ENCODE measurements at places on chromosomes 3 and 15. TPM values are rescaled to one million over a fixed set of nuclear protein-coding genes. Genes with fewer than 3 reads are reported as not detected.

P2RY1 gene
- polyA plus RNA-seq, result 2.8 TPM

CD96 gene
- 1.4 TPM for polyA plus RNA-seq

GOLGA8R gene
- 4.7 TPM for polyA plus RNA-seq

ZMYND10 gene
- polyA plus RNA-seq, result 4.5 TPM

ERC2 gene
- 3.7 TPM for polyA plus RNA-seq

Measured in renal pelvis (tissue), 12 donors.